ENCODE measurements at places on chromosomes 16 and 17.

- no peaks in the 10 kb centered on the region for H3K27me3 ChIP-seq
- no peak overlapping the region for H3K4me3 ChIP-seq
- H3K36me3 ChIP-seq: no peaks in the 10 kb centered on the region
- H3K27ac ChIP-seq: no peak overlapping the region
- H3K4me1 ChIP-seq: peaks cover 21% of the 10 kb centered on the region
Measured at GRCh38 chr16:79079656-79080420, 520.7 kb downstream of the MAF start.

- no peak overlapping the region for H3K27ac ChIP-seq
- H3K4me1 ChIP-seq: peaks cover 6% of the 10 kb centered on the region
- H3K27me3 ChIP-seq: no peaks in the 10 kb centered on the region
- H3K36me3 ChIP-seq: peaks cover 71% of the 10 kb centered on the region
Measured at GRCh38 chr17:29111816-29112499, 68.2 kb downstream of the MYO18A start.

DNA sequence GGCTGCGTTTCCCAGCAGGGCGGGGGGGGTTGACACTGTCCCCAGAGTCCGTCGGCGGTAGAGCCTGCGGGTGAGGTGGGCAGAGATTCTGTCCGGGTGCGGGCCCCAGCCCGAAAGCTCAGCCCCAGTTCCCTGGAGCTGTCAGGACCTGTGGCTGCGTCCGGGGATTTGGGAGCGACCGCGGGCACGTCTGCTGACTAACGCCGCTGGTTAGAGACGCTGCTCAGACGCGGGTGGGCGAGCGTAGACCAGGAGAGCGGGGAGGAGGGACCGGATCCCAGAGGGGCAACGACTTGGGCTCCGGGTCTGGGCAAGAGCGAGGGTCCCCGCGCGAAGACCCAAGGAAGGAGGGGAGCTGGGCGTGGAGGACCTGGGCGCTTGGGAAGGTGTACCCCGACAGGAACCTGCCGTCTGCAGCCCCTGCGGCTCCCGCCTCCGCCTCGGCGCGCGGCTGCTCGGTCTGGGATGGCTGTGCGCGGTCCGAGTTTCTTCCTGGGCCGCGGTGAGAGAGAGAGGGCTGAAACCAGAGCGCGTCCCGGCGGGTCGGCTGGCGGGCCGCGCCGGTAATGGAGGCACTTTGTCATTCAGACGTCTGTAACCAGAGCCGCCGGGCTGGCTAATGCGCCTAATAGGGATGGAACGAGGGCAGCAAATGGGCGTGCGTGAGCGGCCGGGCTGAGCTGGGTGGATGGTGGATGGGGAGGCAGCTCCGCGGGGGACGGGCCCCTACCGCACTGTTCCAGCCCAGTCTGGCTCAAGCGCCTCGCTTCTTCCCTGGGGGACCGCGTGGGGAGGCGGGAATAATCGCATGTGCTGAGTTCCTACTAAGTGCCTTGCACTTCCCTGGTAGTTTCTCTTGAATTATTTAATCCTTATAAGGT lies 2.3 kb downstream of the NGFR start:
- H3K36me3 ChIP-seq: no peaks in the 10 kb centered on the region
- peaks cover 46% of the 10 kb centered on the region for H3K27me3 ChIP-seq
- no peak overlapping the region for H3K27ac ChIP-seq
- peak; percentile 26 for DNase-seq
- H3K4me1 ChIP-seq: peaks cover 36% of the 10 kb centered on the region

GRCh38 chr16:88759245-88759975 lies 25.6 kb downstream of the PIEZO1 start:
- H3K27me3 ChIP-seq: no peaks in the 10 kb centered on the region
- H3K36me3 ChIP-seq: peaks cover 9% of the 10 kb centered on the region
- H3K4me1 ChIP-seq: peaks cover 30% of the 10 kb centered on the region
- DNase-seq: peak; percentile 64
- H3K27ac ChIP-seq: no peak overlapping the region

GRCh38 chr17:64459284-64459747 lies 10.4 kb downstream of the MILR1 start:
- DNase-seq: no peak
- no peak overlapping the region for H3K27ac ChIP-seq
- no peaks in the 10 kb centered on the region for H3K36me3 ChIP-seq

- H3K36me3 ChIP-seq: peaks cover 2% of the 10 kb centered on the region
- no peaks in the 10 kb centered on the region for H3K27me3 ChIP-seq
Measured at GRCh38 chr17:74220946-74221818, 7.8 kb downstream of the TTYH2 start.

- H3K27me3 ChIP-seq: peaks cover 9% of the 10 kb centered on the region
- no peak overlapping the region for H3K27ac ChIP-seq
- H3K36me3 ChIP-seq: no peaks in the 10 kb centered on the region
- no peaks in the 10 kb centered on the region for H3K4me1 ChIP-seq
Measured at GRCh38 chr17:58969156-58969555, 137.5 kb downstream of the TRIM37 start.

- DNase-seq: no peak
- H3K36me3 ChIP-seq: no peaks in the 10 kb centered on the region
- peaks cover 21% of the 10 kb centered on the region for H3K4me1 ChIP-seq
- H3K27ac ChIP-seq: no peak overlapping the region
Measured at GRCh38 chr16:82660966-82661365, 34.2 kb downstream of the CDH13 start.

- H3K36me3 ChIP-seq: peaks cover 62% of the 10 kb centered on the region
- H3K27ac ChIP-seq: no peak overlapping the region
- no peaks in the 10 kb centered on the region for H3K4me1 ChIP-seq
- no peaks in the 10 kb centered on the region for H3K27me3 ChIP-seq
- DNase-seq: no peak
Measured at GRCh38 chr16:8814095-8814806, 16.6 kb downstream of the PMM2 start.

DNA sequence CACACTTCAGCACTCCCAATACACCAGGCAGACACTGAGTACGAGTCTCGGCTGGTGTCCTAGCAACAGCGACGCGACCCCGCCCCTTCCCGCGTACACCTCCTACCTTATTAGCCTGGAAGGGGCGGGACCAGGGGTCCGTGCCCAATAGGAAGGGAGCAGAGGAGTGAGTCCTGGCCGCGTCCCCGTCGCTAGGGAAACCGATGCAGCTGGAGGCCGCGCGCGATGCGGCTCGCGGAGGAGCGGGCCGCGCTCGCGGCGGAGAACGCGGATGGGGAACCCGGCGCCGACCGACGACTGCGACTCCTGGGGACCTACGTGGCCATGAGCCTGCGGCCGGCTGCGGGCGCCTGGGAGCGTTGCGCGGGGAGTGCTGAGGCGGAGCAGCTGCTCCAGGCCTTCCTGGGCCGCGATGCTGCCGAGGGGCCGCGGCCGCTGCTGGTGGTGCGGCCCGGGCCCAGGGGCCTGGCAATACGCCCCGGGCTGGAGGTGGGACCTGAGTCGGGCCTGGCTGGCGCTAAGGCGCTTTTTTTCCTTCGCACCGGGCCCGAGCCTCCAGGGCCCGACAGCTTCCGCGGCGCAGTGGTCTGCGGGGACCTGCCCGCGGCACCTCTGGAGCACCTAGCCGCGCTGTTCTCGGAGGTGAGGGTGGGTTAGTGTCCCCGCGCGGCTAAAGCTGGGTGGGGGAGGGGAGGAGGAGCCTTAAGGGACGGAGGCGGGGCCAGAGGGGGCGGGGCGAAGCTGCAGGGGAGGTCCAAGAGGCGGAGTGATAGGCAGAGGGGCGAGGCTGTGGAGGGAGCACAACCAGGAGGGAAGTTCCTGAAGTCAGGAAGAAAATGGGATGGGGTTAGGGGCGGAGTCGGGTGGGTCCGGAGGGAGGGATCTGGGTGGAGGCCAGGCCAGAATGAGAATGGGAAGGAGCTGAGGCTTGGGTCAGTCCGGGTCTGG lies at the start of gene DNAH9:
Gene DNAH9 (plus strand): TSS at position 197 of the 948 bp plus-strand sequence. CDS start 29 bp downstream, at position 226.
- no peak for DNase-seq
- H3K27me3 ChIP-seq: peaks cover 7% of the 10 kb centered on the region
- no peak within 1 kb of the TSS for H3K4me3 ChIP-seq
- H3K36me3 ChIP-seq: no peaks in the 10 kb centered on the region

GRCh38 chr17:36942019-36942599 lies 4.8 kb downstream of the LHX1 start:
- DNase-seq: no peak

DNA sequence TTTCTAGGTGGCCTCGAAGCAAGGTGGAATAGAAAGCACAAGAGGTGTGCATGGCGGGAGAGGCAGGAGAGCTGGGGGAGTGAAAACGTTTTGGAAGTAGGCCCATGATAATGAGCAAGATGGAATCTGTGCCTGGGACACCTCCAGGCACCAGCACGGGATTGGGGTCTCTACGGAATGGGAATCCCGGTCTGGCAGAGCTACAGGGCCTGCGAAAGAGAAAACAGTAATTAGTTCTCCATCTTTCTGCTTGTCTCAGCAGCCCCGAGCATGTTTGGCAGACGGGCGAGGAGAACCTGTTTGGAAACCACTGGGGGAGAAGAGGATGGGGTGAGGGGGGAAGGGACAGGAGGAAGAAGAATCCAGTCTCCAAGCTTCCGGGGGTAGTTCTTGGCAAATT lies 258.7 kb downstream of the SOX9 start:
- no peaks in the 10 kb centered on the region for H3K36me3 ChIP-seq
- H3K4me3 ChIP-seq: no peak overlapping the region
- no peaks in the 10 kb centered on the region for H3K4me1 ChIP-seq
- DNase-seq: no peak
- no peak overlapping the region for H3K27ac ChIP-seq
